ENCODE measurements at places on chromosomes 12 and 14. TPM values are rescaled to one million over a fixed set of nuclear protein-coding genes. Genes with fewer than 3 reads are reported as not detected.

DNA sequence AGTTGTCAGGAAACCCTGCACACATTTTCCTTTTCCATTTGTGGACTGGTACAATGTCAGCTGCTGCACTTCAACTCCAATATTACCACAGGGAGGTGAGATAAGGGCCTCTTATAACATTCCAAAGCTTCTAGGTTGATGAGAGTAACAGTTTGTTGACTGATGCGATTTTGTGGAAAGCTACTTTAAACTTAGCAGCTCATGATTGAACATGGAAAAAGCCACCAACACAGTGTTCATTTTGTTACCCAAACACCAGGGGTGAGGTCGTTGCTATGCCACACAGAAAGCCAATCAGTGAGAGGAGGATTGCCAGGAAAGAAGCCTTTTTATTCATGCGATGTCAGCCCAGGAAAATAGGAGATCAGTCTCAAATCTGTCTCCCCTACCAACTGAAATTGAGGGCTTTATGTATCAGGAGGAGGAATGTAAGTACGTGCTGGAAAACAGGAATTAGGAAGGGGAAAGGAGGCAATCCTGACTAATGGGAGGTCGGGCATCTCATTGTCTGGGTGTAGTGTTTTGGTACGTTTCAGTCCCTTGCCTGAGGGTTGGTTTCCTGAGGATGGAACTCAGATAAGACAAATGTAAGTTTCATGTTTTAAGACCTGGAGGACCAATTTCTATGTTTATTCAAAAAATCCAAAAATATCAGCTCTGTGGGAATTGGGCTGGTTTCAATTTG lies 92.7 kb upstream of the PLEKHA5 start:
- no peaks in the 10 kb centered on the region for H3K27me3 ChIP-seq
- no peaks in the 10 kb centered on the region for H3K4me1 ChIP-seq
- no peak for DNase-seq
- H3K36me3 ChIP-seq, result no peaks in the 10 kb centered on the region

DNA sequence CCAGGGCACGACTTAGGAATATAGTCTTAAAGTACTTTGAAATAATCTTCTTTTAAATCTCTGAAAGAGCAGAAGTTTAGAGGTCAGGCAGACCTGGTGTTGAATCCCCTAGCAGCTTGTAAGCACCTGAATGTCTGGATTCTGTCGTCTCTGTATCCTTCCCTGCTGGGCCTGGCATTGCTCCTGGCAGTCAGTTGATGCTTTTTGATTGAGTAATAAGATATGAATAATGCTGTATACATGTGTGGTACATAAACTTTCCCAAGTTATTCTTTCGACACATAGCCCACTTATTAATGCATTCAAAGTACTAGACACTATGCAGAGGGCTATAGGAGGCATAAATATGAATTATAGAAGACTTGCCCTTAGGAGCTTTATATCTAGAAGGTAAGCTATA lies 31.4 kb downstream of the EVL start:
- no peaks in the 10 kb centered on the region for H3K27me3 ChIP-seq
- peaks cover 76% of the 10 kb centered on the region for H3K36me3 ChIP-seq
- H3K4me1 ChIP-seq, result peaks cover 3% of the 10 kb centered on the region
- no peak for DNase-seq

Gene RNASE12
- polyA plus RNA-seq, result not detected

GRCh38 chr14:81946834-81947798 lies 413.5 kb upstream of the SEL1L start:
- peak; percentile 7 for DNase-seq
- H3K4me1 ChIP-seq, result no peaks in the 10 kb centered on the region
- H3K27ac ChIP-seq, result no peak overlapping the region
- H3K4me3 ChIP-seq, result no peak overlapping the region
- no peaks in the 10 kb centered on the region for H3K27me3 ChIP-seq

DNA sequence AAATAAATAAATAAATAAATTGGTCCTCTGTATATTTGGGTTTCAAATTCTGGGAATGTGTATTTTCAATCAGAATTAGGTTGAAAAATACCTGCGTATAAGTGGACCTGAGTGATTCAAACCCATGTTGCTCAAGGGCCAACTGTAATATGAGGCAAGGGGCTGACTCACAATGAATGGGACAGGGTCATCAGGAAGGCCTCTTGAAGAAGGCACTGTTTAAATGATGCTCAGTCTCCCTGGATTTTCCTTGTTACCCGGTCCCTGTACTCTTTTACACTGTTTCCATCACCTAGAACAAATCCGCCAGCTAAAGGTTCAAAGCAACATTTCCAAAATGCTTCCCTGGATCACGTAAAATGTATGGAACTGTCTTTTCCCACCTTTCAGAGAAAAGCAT lies 3.8 kb downstream of the PSMB5 start:
- peaks cover 16% of the 10 kb centered on the region for H3K4me1 ChIP-seq
- H3K27ac ChIP-seq, result no peak overlapping the region
- DNase-seq, result no peak
- H3K36me3 ChIP-seq, result peaks cover 69% of the 10 kb centered on the region

DNA sequence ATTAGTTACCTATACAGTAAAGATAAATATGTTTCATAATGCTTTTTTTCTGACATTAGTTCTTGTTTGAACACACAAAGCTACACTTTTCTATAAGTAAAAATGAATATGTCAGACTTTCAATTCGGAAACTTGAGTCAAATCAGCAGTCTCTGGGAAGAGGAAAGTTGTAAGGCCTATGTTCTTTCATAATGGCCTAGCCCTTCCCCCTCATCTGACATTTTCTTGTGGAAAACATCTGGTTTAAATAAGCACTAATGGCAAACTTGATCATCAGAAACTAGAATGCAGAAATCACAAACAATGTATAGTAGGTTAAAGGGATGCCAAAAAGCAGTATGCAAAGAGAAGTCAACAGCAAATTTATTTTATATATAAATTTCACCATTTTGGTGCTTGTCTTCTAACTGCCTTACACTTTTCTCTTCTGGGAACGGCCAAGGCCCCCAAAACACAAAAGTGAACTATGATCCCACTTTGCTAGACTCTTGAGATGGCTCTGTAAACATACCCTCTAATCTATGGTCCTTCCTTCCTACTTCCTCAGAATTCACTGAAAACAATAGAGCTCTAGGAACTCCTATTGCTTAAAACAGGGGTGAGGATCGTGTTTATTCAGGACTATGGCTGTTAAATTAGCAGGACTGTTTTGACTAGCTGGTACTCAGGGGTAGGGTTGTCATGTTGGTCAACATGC lies 444.1 kb downstream of the RAD51B start:
- no peak for DNase-seq
- no peak overlapping the region for H3K4me3 ChIP-seq
- H3K4me1 ChIP-seq, result peaks cover 12% of the 10 kb centered on the region

Gene ALX1
- 0.03 TPM for polyA plus RNA-seq

DNA sequence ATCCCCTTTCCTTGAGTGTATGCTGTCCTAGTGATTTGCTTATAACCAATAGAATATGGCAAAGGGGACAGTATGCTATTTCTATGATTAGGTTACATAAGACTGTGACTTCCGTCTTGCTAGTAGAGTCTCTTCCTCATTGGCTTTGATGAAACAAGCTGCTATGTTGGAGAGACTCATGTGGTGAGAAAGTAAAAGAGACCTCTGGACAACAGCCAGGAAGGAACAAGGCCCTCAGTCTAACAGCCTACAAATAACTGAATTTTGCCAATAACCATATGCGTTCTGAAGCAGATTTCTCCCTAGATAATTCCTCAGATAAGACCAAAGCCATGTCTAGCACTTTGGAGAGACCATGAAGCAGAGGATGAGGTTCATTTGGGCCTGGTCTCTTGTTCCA lies 134.5 kb upstream of the NAV3 start:
- H3K27me3 ChIP-seq, result no peaks in the 10 kb centered on the region
- H3K4me3 ChIP-seq, result no peak overlapping the region
- H3K36me3 ChIP-seq, result no peaks in the 10 kb centered on the region
- H3K4me1 ChIP-seq, result no peaks in the 10 kb centered on the region
- H3K27ac ChIP-seq, result no peak overlapping the region

DNA sequence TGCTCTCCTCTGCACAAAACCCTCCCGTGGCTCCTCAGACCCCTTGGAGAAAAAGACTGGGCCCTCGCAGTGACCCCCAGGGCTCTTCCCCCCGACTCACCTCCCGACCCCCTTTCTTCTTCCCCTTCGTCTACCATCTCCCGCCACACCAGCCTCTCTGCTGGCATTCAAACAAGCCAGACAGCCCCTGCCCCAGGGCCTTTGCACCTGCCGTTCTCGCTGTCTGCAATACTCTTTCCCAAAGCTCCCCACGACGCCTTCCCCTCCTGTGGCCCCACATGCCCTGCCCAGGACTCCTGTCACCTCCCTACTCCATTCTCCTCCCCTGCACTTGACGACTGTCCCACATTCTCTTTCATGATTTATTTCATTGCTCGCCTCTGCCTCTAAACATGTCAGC lies 115.7 kb downstream of the PHETA1 start:
- no peak for DNase-seq
- H3K27me3 ChIP-seq, result peaks cover 9% of the 10 kb centered on the region
- no peak overlapping the region for H3K27ac ChIP-seq
- no peaks in the 10 kb centered on the region for H3K36me3 ChIP-seq
- H3K4me1 ChIP-seq, result no peaks in the 10 kb centered on the region

- no peak for DNase-seq
- H3K36me3 ChIP-seq, result no peaks in the 10 kb centered on the region
- peak overlapping the region; percentile 38 for H3K4me3 ChIP-seq
- peaks cover 21% of the 10 kb centered on the region for H3K4me1 ChIP-seq
- H3K27me3 ChIP-seq, result peaks cover 62% of the 10 kb centered on the region
These were observed 68.6 kb upstream of the USP15 start for GRCh38 chr12:62191491-62192179.
